ENCODE measurements at places on chromosomes 6 and 20. TPM values are rescaled to one million over a fixed set of nuclear protein-coding genes. Genes with fewer than 3 reads are reported as not detected.

GRCh38 chr20:23101696-23102406, 15.7 kb upstream of the CD93 start:
- DNase-seq, result no peak
- no peaks in the 10 kb centered on the region for H3K4me1 ChIP-seq
- no peaks in the 10 kb centered on the region for H3K36me3 ChIP-seq
- H3K27me3 ChIP-seq, result no peaks in the 10 kb centered on the region
- H3K4me3 ChIP-seq, result no peak overlapping the region

DNA sequence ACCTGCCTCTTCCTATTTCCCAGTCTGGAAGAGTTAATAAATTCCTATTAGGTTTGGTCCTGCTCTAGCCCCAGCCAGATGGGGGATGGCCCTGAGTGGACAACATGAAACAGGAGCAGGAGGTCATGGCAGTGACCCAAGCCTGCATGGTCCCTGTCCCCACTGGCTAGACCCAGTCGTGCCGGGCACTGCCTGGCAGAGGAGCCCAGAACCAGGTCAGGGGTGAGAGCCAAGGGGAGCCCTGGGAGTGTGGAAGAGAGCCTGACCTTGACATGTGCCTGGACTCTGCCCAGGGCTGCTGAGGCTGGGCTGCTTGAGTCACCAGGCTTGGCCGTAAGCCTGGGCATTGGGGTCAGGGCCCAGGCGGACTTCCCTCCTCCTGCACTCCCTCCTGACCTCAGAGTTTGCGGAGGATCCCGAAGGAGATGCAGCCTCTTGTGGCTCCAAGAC, 3.6 kb downstream of the AVP start:
- DNase-seq, result no peak
- no peak overlapping the region for H3K4me3 ChIP-seq
- peaks cover 39% of the 10 kb centered on the region for H3K27me3 ChIP-seq
- H3K27ac ChIP-seq, result no peak overlapping the region

- H3K27ac ChIP-seq, result no peak overlapping the region
- DNase-seq, result no peak
- H3K27me3 ChIP-seq, result peaks cover 10% of the 10 kb centered on the region
- no peaks in the 10 kb centered on the region for H3K36me3 ChIP-seq
- H3K4me3 ChIP-seq, result no peak overlapping the region
Observed at GRCh38 chr20:38151455-38151854, 13.6 kb downstream of the TGM2 start.

- peaks cover 48% of the 10 kb centered on the region for H3K36me3 ChIP-seq
Observed at GRCh38 chr20:62889871-62890270, 28.2 kb upstream of the TCFL5 start.

- H3K27me3 ChIP-seq, result peaks cover 3% of the 10 kb centered on the region
- H3K27ac ChIP-seq, result no peak overlapping the region
- H3K36me3 ChIP-seq, result no peaks in the 10 kb centered on the region
- no peak overlapping the region for H3K4me3 ChIP-seq
Observed at GRCh38 chr6:39430871-39431523, 108.5 kb upstream of the KCNK16 start.

- DNase-seq, result no peak
- no peak overlapping the region for H3K4me3 ChIP-seq
Observed at GRCh38 chr6:146814148-146814750, 215.5 kb downstream of the ADGB start.

Gene CDSN
- not detected for total RNA-seq

- H3K27me3 ChIP-seq, result no peaks in the 10 kb centered on the region
- H3K27ac ChIP-seq, result no peak overlapping the region
- H3K4me1 ChIP-seq, result no peaks in the 10 kb centered on the region
- no peaks in the 10 kb centered on the region for H3K36me3 ChIP-seq
Observed at GRCh38 chr6:163897030-163897429, 482.5 kb downstream of the QKI start.

DNA sequence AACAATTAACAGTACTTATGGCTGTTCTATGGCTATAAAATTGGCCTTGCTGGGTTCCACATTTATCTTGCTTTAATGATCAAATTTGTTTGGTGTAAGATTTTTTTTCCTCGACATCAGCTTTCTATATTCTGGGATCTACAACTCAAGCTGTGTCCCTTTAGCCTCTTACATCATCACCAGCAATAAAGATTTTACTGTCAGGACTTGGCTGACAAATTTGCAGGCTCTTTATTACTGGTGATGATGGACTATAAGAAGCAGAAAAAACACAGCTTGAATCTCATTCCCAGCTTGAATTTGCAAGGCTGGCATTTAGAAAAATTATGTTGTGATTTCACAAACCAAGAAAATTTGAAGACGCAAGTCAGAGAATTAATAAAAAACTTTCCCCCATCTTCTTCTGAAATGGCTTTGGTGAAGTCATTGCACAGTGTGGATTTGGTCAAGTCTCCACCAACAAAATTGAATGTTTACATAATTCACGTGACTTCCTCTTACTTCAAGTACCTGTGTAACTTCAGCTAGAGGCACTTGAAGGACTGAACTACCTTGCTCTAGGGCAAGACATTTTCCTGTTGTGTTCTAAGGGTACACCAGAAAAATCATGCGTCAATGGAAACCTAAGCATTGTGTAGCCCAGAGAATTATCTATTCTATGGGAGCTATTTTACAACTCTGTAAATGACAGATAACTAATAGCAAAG, 175.0 kb downstream of the CBLN4 start:
- no peaks in the 10 kb centered on the region for H3K36me3 ChIP-seq
- H3K4me1 ChIP-seq, result no peaks in the 10 kb centered on the region
- H3K27me3 ChIP-seq, result no peaks in the 10 kb centered on the region
- no peak for DNase-seq
